ENCODE measurements at places on chromosomes 7 and 10.

DNA sequence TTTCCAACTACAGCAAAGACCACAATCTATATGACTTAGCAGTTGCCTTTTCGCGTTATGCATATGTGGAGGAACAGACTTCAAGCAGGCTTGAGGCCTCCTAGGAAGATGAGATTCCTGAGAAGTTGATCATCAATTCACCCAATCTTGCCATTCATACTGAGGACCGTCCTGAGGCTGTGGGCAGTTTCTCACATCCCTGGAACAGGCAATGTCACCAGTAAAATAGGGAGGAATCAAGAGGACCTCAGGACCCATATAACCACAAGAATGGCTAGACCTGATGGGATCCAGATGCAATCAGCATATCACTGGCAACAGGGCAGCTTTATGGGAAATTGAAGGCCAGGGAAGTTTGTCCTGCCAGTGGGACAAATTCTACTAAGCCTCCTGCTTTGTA is 17.3 kb downstream of the KDM7A start:
- DNase-seq, result no peak

GRCh38 chr7:23000597-23001360 is 13.2 kb downstream of the HYCC1 start:
- no peak for DNase-seq

DNA sequence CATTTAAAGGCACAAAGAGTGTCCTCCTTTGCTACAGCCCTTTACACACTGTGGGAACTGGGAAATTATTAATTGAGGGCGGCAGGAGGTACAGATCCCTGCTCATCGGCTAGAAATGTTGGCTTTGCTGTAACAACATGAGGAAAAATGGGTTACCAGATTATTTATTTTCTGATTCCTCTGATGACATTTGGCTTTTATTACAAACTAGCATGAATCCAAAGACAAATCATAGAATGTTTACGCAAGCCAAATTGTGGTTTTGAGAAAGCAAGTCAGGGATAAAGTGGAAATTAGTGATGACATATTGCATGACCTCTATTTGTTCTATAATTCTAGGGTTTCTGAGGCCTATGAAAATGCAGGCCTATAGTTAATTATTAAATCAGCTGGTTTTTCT is 126.1 kb upstream of the TMEM196 start:
- no peak for DNase-seq

DNA sequence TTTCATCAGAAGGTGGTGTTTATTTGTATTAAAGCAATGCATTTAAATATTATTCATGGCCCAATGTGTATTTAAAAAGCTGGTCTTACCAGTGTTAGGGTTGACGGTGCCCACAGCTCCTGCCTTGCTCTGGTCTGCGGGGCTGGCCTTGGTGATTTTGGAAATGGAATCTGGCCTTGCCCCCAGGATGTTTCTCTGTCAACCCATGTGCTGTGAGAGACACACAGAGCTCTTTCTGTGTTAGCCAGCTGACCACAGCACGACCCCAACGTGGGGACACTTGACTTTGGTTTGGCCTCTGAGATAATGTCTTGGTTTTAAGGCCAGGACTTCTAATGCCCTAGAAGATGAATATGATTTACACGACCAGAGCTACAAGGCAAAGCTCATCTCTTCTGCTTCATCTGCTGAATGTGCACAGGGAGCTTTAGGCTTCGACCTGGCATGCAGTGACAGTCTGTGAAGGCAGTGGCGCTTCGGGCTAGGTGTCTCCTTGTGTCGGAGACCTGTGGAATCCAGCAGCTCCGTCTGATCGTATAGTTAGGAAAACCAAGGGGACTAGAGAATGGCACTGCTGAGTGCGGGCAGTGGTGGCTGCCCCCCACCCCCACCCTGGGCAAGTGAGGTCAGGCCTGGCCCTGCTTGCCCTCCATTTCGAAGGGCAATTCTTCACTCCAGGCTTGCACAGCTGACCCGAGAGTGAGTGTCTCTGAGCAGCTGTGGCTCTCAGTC is 246.1 kb downstream of the EBF3 start:
- no peak for DNase-seq

GRCh38 chr7:122305475-122306319 is 1.1 kb upstream of the FEZF1 start:
- DNase-seq, result no peak

- DNase-seq, result no peak
Measured at GRCh38 chr7:158887594-158887993, 31.2 kb downstream of the DYNC2I1 start.

DNA sequence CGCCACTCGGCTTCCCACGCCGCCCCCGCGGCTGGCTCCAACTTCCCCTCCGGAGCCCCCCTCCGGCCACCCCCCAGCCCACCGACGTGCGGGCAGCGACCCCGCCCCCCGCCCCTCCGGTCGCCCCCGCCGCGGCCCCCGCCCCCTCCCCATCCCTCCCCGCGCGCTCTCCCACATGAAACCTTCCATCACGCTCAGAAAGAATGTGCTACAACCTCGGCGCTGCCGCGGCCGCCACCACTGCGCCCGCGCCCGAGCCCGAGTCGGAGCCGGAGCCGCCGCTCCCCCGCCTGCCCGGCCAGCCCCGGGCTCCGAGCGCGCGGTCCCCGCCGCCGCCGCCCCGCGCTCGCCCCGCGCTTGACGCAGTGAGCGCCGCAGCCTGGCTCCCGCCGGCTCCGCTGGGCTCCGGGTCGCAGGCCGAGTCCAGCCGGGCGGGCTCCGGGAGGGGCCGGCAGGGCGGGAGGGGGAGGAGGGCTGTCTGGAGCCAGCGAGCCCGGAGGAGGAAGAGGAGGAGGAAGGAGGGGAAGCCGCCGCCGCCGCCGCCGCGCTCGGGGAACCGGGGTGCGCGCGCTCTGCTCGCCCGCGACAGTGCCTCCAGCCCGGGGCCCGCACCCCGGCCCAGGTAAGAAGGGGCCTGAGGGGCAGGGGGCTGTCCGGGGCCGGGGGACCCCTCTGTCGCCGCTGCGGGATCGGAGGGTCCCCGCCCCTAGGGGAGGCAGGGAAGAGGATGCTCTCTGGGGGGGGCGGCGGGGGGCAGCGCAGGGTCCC is 4.3 kb upstream of the ELFN1 start:
- peak; percentile 71 for DNase-seq

Data from left lobe of liver (tissue), 2 donors.